Right lung (tissue), 10 donors: ENCODE measurements at places on chromosomes 2 and 18. TPM values are rescaled to one million over a fixed set of nuclear protein-coding genes. Genes with fewer than 3 reads are reported as not detected.

The CDCA7 gene
- 88.1 TPM for polyA plus RNA-seq

The MROH2A gene
- polyA plus RNA-seq = 0.27 TPM

The FLACC1 gene
- polyA plus RNA-seq = 4.1 TPM

The RTP5 gene
- polyA plus RNA-seq = not detected

The NAT8 gene
- polyA plus RNA-seq = 1.1 TPM
